ENCODE measurements at places on chromosomes 6 and 20.

DNA sequence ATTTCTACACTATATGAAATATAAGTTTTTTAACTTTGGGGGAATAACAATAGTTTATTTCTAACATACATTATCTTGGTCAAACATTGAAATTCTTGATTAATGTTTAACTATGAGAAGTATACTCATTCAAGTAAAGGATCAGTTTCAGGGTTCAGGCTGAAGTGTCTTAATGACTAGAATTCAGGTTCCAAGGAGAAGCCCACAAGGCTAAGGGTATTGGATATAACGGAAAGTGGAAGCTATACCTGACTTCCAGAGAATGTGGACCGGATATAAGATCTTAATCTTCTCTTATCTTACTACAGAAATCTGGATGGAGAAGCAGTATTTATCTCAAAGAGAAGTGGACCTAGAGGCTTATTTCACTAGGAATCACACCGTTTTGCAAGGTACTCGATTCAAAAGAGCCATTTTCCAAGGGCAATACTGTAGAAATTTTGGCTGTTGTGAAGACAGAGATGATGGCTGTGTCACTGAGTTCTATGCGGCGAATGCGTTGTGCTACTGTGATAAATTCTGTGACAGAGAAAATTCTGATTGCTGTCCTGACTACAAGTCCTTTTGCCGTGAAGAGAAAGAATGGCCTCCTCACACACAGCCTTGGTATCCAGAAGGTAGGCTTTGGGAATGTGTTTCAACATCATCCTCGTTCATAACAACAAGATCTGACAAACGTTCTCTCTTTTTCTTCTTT lies at the start of gene TINAG:
TINAG (plus strand) TSS at position 153 of the 697 bp plus-strand sequence; CDS start at position 263, 110 bp downstream.
- DNase-seq = no peak

DNA sequence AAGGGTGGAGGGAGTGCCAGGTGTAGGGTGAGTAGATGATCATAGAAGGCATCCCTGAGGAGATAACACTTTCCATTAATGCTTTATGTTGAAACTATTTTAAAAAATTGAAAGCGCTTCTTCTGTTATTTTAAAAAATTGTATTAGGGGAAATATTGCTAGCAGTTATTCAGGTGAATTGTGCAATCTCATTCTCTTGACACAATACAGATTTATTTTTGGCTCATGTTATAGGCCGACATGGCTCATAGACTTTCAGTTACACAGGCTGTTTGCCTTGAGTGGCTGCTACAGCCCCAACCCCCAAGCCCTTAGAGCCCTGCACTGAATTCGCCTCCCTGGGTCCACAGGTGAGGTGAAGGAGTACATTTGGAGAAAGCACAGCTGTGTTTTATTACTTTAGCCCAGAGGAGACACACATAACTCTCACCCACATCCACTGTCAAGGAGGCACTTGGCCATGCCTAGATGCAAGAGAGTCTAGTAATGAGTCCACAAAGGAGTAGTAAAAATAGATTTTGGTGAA lies 228.2 kb downstream of the RFPL4B start:
- DNase-seq = no peak

DNA sequence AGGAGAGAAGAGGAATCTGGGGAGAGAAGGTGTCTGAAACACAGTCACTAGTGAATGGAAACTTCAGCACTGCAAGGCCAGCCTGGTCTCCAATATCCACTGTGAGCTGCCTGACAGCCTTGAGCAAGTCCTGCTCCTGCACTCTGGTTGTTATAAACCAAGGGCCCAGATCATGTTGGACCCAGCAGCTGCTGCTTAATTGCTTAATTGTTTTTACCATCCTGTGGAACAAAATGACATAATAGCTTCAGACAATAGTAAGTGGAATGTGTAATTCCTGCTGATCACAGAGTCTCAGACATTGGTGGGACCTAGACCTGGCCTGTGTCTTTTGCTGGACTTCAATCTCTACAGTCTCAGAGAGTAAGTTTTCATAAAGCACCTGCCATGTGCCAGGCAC lies 833.7 kb downstream of the TFAP2A start:
- no peak for DNase-seq

GRCh38 chr20:62282877-62283503 lies 19.8 kb upstream of the ADRM1 start:
- no peak for DNase-seq

DNA sequence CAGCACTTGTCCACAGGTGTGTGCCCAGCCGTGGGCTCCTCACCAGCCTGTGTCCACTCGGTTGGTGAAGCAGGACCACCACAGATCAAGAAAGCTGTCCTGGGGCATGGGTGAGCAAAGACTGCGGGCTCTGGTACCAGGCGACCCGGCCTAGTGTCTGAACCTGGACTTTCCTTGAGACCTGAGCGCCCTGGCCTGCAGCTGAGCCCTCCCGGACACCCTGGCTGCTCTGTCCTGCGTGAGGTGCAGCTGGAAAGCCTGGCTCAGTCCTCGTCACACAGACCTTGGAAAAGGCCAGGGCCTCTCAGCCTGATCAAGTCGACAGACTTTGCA lies 201.2 kb upstream of the THBS2 start:
- no peak for DNase-seq

DNA sequence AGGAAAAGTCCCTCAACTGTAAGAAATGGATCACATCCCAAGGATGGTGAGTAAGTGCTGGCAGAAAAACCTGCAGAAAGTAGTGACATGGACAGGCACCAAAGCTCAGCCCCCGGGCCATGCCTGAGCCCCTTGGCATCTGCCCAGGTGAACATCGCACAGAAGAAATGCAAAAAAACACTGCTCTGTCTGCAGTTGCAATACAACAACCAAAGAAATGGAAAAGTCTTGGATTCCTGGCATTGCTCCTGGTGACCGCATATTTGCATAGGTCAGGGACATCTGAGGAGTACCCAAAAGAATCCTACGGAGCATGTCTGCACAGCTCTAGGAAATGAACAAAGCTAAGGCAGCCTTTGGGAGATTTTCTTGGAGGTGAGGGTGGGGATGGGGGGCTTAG lies 63.1 kb upstream of the PTPRT start:
- DNase-seq = no peak

DNA sequence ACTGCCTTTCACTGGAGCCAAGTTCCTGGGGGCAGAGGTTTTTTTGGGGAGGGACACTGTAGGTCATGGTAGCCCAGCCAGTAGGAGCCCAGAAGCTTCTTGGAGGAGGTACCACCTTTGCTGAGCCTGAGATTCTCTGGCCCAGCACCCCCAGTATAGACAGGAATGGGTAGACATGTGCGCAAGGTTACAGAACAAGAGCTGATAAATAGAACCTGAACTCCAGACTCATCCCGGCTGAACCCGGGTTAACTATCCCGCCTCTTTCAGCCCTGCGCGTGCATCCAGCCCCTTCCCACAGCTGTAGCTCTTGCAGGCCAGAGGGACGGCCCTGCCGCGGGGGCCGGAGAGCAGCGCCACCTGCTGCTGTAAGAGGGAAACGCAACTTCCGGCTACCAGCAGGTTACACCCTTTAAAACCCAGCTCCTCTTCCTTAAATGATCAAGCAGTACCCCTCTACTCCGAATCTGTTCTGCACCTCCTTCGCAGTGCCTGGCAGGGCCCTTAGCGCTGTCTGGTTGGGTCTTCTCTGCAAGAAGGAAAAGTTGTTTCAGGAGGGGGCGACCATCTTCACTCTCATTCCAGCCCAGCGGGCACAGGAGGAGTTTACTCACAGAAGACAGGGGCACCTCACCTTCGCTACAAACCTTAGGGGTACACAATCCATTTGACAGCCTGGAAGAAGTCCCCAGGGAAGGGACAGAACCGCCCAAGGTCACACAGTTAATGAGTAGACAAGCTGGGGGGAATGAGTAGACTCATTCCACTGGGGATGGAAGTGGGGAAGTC lies 7.5 kb downstream of the SRXN1 start:
- peak; percentile 94 for DNase-seq

DNA sequence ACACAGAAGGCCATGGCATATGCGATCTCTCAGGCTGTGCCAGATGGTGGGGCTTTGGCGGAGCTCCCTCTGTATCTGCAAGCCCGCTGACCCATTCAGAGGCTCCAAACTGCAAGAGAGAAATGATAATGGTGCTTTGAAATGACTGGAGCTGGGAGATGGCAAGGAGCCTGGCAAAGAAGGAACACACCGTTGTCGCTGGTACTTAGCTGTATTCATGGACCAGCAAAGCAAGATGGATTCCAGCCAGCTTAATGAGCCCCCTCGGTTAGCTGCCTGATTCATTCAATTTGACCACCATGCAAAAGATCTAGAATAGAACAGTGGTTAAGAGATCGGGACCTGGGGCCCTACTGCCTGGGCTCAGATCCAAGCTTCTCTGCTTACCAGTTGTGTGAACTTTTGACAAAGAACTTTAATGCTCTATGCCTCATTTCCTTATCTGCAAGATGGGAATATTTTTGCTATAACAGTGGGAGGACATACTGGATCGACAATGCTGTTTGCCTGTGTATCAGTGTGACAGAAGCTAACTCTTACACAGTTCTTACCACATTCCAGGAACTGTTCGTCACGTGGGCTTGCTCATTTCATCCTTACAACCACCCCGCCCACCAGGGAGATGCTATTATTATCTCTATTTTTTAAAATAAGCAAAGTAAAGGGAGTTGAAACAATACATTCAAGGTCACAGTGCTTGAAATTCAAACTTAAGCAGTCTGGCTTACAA lies 317.8 kb upstream of the SULF2 start:
- no peak for DNase-seq

Measured in GM20000 (cell line).